ENCODE measurements at places on chromosomes 16 and 17.

DNA sequence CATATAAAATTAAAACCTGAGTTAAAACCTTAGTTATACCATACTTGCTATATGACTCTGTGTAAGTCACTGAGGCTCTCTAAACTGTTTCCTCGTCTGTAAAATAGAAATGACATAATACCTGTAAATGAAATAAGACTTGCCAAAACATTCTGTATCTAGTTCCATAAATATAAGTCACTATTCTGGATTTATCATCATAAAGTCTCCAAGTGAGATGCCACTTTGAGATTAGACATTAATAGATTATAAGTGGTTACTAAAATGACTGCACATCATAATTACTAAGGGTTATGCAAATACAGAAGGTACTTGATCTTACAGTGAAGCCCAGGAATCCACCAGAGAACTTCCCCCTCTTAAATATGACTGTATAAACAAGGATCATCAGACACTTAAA, 12.0 kb upstream of the BRIP1 start:
- DNase-seq = no peak

- DNase-seq = no peak
Observed at GRCh38 chr17:80558046-80558445, 13.4 kb downstream of the RPTOR start.

DNA sequence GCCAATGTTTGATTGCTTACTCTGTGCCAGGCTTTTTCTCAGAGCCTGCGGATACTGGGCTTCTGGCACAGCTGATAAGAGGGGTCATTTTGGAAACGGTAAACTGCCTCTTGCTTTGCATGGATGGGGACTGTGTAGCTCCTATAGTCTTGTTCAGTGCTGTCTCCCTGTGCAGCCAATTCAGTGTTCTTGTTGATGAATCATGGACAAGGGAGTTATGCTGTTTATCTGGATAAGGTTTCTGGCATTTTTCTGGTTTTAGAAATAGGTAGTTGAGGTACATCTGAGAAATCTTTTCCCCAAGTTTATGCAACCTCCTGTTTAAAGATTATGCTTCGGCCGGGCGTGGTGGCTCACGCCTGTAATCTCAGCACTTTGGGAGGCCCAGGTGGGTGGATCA, 16.7 kb upstream of the TANGO6 start:
- DNase-seq = no peak

GRCh38 chr17:1571341-1571704, 8.7 kb upstream of the PITPNA start:
- DNase-seq = peak; percentile 37

- DNase-seq = peak; percentile 20
Observed at GRCh38 chr17:4998732-4999429, 1.1 kb downstream of the KIF1C start.

- no peak for DNase-seq
Observed at GRCh38 chr16:56970934-56971767, 9.4 kb downstream of the CETP start.

DNA sequence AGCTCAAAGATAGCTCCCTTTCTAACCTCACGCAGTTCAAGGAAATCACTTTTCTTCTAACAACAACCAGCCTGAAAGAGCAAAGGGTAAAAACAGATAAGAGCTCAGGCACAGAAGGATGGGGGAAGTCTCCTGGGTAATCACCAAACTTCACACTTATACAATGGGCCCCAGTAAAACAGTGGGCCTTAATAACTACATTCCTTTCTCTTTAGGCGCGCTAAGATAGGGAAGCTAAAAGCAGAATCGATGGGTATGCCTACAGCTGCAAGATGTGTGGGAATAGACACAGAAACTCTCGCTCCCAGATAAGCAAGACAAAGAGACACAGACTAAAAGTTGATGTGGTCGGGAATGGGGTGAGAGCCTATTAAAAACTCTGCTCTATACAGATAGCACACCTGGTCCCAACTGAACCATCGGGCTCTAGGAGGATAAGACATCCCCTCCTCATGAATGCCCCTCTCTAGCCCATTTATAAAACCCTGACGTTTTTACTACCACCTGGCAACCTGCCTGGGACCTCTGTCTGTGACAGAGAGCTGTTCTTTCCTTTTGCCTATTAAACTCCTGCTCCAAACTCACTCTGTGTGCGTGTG, 826 bp downstream of the LYZL6 start:
- DNase-seq = no peak

GRCh38 chr16:87789437-87790291, 23.9 kb upstream of the KLHDC4 start:
- no peak for DNase-seq

DNA sequence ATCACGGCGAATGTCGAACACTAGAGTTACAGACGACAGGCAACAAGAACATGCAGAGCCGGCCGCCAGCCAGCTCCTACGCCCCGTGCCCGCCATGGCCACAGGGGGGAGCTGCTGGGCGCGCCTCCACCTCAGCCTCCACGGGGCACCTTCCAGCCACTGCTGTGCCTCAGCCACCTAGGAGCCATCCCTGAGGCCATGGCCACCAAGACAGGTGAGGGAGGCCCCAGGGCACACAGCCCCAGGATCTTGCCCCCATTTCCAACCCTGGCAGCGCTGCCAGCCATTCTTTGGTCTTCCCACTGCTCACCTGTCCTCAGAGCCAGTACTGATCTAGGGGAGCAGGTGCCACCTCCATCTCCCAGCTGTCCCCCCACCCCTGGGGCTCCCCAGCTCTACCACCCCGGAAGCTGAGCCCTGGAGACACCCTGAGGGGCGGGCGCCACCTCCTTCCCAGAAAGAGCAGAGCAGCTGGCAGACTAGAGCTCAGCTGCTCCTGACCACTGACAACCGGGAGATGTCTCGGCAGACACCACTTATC, 11.8 kb downstream of the GNPTG start:
- DNase-seq = peak; percentile 69

DNA sequence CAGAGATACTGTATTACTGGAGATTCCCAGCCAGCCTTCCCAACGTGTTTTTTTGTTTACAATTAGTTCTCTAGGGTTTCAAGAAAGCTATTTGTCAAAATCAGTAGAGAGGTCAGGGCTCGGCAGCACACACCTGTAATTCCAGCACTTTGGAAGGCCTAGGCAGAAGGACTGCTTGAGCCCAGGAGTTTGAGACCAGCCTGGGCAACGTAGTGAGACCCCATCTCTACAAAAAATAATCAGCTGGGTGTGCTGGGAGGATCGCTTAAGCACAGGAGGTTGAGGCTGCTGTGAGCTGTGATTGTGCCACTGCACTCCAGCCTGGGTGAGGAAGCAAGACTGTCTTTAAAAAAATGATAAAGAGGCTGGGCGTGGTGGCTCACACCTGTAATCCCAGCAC, 19.4 kb downstream of the CBX1 start:
- no peak for DNase-seq

GRCh38 chr16:11218604-11218962, 37.4 kb downstream of the SOCS1 start:
- no peak for DNase-seq

DNA sequence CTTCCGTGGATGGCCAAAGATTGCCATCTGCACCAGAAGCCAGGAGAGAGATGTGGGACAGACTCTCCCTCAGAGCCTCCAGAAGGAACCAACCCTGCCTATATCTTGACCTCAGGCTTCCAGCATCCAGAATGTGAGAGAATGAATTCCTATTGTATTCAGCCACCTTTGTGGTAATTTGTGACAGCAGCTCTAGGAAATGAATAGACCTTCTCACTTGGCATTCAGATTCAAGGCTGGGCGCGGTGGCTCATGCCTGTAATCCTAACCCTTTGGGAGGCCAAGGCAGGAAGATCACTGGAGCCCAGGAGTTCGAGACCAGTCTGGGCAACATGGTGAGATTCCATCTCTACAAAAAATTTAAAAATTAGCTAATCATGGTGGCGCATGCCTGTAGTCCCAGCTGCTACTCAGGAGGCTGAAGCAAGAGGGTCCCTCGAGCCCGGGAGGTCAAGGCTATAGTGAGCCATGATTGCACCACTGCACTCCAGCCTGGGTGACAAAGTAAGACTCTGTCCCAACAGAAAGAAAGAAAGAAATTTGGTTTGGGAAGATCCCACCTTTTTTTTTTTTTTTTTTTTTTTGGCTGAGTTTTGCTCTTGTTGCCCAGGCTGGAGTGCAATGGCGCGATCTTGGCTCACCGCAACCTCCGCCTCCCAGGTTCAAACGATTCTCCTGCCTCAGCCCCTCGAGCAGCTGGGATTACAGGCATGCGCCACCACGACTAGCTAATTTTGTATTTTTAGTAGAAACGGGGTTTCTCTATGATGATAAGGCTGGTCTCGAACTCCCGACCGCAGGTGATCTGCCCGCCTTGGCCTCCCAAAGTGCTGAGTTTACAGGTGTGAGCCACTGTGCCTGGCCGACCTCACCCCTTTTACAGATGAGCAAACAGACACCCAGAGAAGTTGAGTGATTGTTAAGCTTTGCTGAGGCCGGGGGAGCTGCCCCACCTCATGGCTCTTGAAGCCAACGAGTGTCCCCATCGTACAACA, 4.3 kb upstream of the CPSF4L start:
- no peak for DNase-seq

GRCh38 chr17:28917465-28917864, 14.6 kb upstream of the DHRS13 start:
- DNase-seq = no peak

- no peak for DNase-seq
Observed at GRCh38 chr17:71978435-71978834, 142.4 kb upstream of the SOX9 start.

- DNase-seq = no peak
Observed at GRCh38 chr16:57549730-57550129, 7.3 kb downstream of the ADGRG5 start.

GRCh38 chr17:49820773-49821172, 27.1 kb downstream of the TAC4 start:
- DNase-seq = no peak

GRCh38 chr16:15915555-15916081, 27.2 kb upstream of the CEP20 start:
- no peak for DNase-seq

DNA sequence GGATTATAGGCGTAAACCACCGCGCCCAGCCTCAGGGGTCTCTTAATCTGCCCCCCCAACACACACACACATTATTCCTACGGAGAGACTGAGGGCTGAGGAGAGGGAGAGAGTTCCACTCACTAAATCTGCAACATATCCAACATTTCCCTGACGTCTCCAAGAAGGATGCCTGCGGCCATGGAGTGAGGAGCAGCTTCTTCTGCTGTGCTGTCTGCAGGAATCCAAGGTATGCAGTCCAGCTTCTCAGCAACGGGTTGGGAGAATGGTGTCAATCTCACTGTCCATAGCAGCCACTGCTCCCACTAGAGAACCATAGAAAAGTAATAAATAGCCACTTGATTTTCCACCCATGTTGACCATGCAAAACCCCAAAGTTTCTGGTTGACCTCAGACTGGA, 5.1 kb upstream of the PLXDC1 start:
- no peak for DNase-seq

GRCh38 chr17:37713028-37713431, 31.8 kb downstream of the HNF1B start:
- no peak for DNase-seq

- no peak for DNase-seq
Observed at GRCh38 chr17:35534576-35535093, 2.8 kb downstream of the SLFN12L start.

GRCh38 chr16:18800293-18800692, 1.1 kb downstream of the ARL6IP1 start:
- DNase-seq = no peak

- peak; percentile 29 for DNase-seq
Observed at GRCh38 chr17:81049973-81050551, 15.1 kb downstream of the BAIAP2 start.

GRCh38 chr16:21708533-21709115, 44.9 kb downstream of the OTOA start:
- peak; percentile 56 for DNase-seq

DNA sequence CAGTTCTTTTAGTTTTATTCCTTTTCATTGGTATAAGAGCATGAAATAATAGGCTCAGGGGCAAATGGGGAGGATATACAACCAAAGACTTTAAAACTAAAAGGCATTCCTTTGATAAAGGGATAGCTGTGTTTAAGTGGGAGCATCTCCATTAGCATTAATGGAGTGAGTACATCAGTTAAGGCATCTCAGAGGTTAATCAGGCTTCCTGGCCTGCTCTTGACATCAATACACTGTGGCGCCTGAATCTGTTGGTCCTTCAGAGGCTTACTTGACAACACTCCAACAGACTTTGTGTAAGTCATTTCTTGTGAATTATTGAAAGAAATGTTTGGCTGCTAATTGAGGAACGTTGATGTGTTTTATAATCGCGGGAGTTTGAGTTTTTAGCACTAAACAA, 230.7 kb downstream of the BCAS3 start:
- DNase-seq = peak; percentile 34

DNA sequence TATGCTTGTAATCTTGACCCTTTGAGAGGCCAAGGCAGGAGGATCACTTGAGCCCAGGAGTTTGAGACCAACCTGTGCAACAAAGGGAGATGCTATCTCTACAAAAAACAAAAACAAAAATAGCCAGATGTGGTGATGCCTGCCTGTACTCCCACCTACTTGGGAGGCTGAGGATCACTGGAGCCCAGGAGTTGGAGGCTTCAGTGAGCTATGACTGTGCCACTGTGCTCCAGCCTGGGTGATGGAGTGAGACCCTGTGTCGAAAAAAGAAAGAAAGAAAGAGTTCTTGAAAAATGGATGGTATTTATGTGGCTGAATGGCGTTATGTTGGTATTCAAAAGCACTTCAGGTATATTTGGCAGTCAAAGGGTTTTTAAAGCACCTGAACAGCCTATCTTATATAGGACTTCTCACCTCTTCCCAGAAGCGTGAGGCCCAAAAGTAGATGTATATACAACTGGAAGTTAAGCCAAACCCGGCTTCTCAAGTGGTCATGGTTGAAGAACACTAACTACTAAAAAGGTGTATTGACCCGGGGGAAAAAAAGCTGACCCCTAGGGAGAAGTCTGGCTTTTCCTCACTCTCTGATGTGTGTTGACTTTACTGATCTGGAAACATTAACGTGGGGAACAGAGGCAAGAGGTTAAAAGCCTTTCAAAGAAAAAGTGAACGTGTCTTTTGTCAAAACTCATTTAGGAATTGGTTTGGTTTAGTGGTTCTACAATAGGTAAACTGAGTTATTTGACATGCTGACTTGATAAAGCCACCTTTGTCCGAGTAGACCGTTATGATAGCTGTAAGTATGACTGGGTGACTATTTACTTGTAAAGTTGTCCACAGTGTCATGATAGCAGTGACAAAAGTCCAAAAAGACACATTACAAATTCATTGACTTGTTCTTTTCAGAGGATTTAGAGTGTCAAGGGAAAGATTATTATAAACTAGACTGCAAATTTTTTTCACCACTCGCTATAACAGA, 183.4 kb downstream of the IRX3 start:
- DNase-seq = no peak

- no peak for DNase-seq
Observed at GRCh38 chr16:85778873-85779272, 20.5 kb downstream of the EMC8 start.

GRCh38 chr16:86213437-86214205, 296.7 kb upstream of the FOXF1 start:
- no peak for DNase-seq

All from retina (tissue), 1 donor.